ENCODE measurements at places on chromosomes 4 and X.

- peak; percentile 6 for DNase-seq
Observed at GRCh38 chr4:57182132-57182874, 72.1 kb upstream of the IGFBP7 start.

GRCh38 chrX:47568656-47569295 lies 7.8 kb downstream of the ARAF start:
- DNase-seq: peak; percentile 55

GRCh38 chr4:4506961-4507360 lies 34.9 kb downstream of the STX18 start:
- DNase-seq: no peak

- DNase-seq: peak; percentile 85
Observed at GRCh38 chr4:177441061-177441802, 1.0 kb downstream of the AGA start.

DNA sequence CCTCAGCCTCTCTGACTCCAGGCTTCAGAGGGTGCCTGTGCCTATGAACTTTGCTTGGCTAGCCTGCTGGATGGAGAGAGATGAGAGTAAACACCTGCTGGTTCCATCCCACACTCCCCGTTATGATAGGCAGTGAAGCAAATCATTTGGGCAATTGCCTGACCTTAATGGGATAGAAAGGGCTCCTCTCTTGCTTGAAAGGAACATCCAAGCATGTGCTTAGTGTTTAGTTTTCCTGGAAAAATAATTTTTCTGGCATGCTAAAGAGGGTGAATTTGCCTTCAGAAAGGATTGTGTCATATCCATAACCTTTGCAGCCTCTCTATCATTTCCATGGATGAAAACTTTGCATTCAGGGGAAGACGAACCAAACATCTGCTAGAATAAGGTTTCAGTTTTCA lies 10.8 kb downstream of the PLAC1 start:
- DNase-seq: no peak

GRCh38 chr4:31370866-31371465 lies 650.8 kb downstream of the PCDH7 start:
- DNase-seq: peak; percentile 84

DNA sequence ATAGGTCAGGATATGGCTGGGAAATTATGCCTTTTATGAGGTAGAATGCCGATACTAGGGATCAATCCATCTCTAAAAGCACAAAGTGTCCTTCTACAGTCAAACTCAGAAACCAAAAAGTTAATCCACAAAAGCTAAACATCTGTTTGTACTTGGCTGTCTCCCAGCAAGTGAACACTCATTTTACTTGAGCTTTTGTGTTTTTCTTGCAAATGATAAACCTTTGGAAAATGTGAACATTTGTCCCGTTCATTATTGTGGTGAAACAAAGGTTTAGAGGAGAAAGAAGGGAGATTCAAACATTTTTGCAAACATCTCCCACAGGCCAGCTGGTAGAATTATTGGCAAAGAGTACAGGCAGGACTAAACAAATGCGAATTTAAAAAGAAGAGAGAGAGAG lies 300.6 kb upstream of the SPANXN1 start:
- DNase-seq: no peak

DNA sequence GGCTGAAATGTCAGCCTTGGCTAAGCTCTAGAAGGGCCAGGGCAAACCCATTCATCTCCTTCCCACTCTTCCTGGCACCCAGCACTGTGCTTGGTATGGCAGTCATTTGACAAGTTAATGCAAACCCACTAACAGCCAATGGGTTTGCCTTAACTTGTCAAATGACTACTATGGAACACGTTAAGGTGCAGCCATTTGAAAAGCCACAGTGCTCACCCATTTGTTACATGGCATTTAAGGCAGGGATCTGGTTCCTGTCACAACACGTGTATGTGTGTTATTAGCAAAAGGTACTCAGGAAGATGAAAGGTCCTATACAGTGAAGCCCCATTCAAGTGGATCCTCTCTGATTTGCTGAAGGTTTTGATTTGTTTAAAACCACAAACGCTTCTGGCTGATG lies 7.2 kb downstream of the CRMP1 start:
- DNase-seq: no peak

DNA sequence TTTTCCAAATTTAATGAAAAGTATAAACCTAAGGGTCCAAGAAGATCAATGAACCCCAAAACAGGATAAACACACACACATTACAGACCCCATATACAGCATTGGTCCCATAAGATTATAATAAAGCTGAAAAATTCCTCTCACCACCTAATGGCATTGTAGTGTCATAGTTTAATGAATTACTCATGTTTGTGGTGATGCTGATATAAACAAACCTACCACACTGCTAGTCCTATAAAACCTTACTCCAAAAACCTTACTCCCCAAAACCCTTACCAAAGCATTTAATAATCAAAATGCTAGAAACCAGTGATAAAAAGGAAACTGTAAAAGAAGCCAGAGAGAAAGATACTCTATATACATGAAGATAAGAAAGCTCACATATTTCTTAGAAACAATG lies 148.1 kb upstream of the SH3RF1 start:
- no peak for DNase-seq

- DNase-seq: no peak
Observed at GRCh38 chrX:10089378-10089795, 67.4 kb upstream of the CLCN4 start.

GRCh38 chr4:181877329-181877848 lies 365.8 kb upstream of the TENM3 start:
- no peak for DNase-seq

GRCh38 chr4:75542824-75543223 lies 13.0 kb upstream of the ODAPH start:
- DNase-seq: no peak

DNA sequence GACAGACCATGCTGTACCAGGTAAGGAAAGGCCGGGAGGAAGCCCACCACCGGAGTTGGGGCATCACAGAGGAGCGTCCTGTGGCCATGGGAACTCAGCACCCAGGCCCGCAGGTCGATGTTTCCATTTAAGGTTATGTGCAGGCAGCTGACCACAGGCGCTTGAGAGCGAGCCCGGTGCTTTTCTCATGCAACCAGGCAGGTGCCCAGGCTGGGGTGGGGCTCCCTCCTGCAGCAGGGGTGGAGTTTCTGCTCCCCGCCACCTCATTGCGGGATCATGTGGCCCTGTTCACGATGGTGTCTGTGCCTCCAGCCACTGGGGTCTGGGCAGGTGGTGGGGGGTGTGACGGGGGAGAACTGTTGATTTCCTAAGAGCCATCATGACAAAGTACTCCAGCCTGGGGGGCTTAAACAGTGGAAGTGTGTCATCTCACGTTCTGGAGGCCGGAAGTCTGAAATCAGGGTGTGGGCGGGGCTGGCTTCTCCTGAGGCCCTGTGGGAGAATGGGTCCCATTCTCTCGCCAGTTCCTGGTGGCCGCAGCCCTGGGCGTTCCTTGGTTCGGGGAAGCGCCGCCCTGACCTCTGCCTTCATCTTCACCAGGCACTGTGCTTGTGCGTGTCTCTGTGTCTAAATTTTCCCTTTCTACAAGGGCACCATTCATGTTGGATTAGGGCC lies 60.9 kb downstream of the CPZ start:
- DNase-seq: no peak

- DNase-seq: no peak
Observed at GRCh38 chr4:24795666-24796381, 451 bp downstream of the SOD3 start.

DNA sequence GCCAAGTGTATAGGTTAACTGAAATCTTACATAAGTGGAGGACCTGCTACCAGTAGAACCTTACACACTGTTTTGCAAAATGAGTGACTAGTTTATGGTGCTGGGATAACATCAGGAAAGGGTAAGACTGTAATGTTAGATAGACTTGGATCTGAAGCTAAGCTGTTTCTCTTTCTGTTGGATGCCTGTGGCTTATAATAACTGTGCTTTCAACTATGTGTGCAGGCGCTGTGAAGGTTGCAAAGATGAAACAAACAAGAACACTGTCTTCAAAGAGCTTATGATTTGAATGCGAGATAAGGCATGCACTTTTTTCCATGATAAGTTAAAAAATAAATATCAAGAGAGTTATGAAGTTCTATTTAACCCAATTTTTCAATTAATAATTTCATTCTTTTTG lies 34.5 kb upstream of the LCORL start:
- no peak for DNase-seq

- no peak for DNase-seq
Observed at GRCh38 chr4:83125738-83126141, 11.2 kb upstream of the PLAC8 start.

GRCh38 chr4:83369831-83370639 lies 35.4 kb upstream of the HPSE start:
- no peak for DNase-seq

- DNase-seq: no peak
Observed at GRCh38 chr4:54567327-54567726, 90.4 kb upstream of the KIT start.

GRCh38 chr4:146661367-146661766 lies 22.7 kb downstream of the POU4F2 start:
- DNase-seq: no peak

DNA sequence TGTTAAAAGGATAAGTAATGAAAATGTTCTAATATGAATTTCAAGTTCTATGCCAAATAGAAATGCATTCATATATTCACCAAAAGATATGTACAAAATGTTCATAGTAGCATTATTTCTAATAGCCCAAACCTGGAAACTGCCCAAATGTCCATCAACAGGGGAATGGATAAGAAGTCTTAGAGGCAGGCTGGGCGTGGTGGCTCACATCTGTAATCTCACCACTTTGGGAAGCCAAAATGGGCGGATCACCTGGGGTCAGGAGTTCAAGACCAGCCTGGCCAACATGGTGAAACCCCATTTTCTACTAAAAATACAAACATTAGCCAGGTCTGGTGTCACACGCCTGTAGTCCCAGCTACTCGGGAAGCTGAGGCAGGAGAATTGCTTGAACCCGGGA lies 2.3 kb upstream of the HPRT1 start:
- no peak for DNase-seq

GRCh38 chrX:24575496-24575895 lies 71.7 kb downstream of the PCYT1B start:
- no peak for DNase-seq

DNA sequence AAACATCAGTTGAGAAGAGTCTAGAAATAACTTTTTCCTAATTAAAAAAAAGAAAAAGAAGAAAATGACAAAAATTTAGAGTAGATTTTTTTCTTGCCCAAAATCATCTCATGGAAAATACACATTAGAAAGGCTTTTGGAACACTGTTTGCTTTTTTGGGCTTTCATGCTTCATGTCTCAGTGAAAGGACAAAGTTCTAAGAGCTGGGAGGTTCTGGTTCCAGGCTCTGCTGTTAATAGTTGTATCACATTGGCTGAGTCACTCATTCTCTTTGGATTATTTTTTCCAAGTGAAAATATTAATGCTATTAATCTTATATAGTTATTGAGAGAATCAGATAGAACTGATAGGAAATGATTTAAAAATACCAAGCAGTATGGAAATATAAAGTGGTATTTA lies 32.9 kb upstream of the ETNPPL start:
- DNase-seq: no peak

GRCh38 chrX:38006778-38007177 lies 425 bp downstream of the SYTL5 start:
- no peak for DNase-seq

DNA sequence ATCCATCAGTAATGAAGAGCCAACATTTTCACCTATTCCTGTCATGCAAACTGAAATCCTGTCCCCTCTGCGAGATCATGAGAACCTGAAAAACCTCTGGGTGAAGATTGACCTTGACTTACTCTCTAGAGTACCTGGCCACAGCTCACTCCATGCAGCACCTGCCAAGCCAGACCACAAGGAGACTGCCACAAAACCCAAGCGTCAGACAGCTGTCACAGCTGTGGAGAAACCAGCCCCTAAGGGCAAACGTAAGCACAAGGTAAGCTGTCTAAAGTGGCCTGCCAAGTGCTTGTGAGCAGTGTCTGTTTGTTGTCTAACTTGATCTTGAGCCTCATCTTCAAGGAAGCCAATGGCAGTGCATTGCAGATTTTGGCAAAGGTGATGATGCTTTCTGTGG lies 455.9 kb downstream of the AFF2 start:
- DNase-seq: no peak

GRCh38 chr4:37436546-37436945 lies 192.0 kb downstream of the NWD2 start:
- no peak for DNase-seq

DNA sequence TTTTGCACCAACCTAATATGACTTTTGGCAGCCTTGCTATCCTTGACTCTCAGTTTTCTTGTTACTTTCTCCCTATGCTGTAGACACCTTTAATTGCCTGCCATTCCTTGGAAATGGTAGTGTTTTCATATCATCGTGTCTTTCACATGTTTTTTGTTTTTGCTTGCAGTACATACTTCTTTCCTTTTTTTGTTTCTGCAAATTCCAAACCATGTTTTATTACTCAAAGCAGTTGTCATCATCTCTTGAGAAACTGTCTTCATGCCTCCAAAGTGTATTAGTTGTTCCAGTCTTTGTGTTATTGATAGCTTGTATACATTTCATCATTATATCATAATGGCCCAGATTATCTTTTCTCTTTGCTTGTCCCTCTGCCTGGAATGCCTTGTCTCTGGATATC lies 57.1 kb downstream of the PDLIM5 start:
- DNase-seq: no peak

- DNase-seq: no peak
Observed at GRCh38 chr4:40515037-40515397, 114.6 kb downstream of the RBM47 start.

GRCh38 chr4:98603683-98604521 lies 54.5 kb downstream of the TSPAN5 start:
- DNase-seq: no peak

GRCh38 chr4:143482840-143483239 lies 30.7 kb upstream of the SMARCA5 start:
- DNase-seq: peak; percentile 84

GRCh38 chrX:69299285-69299684 lies 134.0 kb upstream of the PJA1 start:
- DNase-seq: no peak

- no peak for DNase-seq
Observed at GRCh38 chrX:44495091-44495490, 47.6 kb downstream of the FUNDC1 start.

- DNase-seq: no peak
Observed at GRCh38 chr4:61520681-61521160, 320.6 kb downstream of the ADGRL3 start.

DNA sequence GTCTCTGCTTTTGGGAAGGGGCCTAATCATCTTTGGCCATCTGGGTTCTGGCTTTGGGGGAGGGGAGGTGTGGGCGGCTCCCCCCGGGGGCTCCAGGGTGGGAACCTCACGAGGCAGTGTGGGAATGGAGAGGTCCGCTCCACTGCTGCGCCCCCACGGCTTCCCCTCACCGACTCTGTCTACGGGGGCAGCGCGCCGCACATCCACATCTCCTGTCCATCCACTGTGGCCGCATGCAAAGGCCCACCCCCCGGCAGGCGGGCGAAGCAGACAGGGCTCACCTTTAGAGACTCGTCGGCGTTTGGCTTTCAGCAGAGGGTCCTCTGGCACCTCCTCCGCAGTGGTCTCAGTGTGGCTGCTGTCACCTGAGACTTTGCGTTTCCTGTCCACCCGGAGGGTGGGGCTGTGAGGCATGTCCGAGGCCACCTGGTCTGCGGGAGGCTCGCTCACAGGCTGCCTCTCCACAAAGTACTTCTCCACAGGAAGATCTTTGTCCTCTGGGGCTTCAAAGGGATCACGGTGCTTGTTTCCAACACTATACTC lies 33.6 kb downstream of the BCOR start:
- DNase-seq: no peak

- no peak for DNase-seq
Observed at GRCh38 chrX:63258144-63258543, 93.0 kb downstream of the SPIN4 start.

Measured in NAMALWA (cell line).